Cerebellar nuclear complex (tissue), 1 donor: ENCODE measurements at places on chromosomes 11 and 22.

- no peak for DNase-seq
These were observed 16.1 kb downstream of the MUC5B start for GRCh38 chr11:1238767-1239595.

GRCh38 chr11:129959687-129960086, 42.9 kb downstream of the PRDM10 start:
- no peak for DNase-seq

DNA sequence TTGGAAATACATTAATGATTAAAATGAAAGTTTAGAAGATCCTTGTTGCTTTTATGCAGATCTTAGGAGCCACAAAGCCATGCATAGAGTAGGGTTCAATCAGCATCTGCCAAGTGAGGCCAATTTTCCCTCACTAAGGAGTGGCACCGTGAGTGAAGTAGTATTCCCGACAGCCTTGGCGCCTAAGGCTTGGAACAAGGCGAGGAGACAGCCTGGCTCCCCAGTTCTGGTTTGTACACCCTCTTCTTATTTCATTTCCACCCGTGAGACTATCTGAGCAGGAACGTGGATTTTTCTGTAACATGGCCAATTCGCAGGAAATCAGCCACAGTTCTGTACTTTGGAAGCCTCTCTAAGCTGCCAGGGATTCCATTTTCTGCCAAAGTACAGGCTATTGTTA, 22.6 kb downstream of the FADS2 start:
- no peak for DNase-seq

DNA sequence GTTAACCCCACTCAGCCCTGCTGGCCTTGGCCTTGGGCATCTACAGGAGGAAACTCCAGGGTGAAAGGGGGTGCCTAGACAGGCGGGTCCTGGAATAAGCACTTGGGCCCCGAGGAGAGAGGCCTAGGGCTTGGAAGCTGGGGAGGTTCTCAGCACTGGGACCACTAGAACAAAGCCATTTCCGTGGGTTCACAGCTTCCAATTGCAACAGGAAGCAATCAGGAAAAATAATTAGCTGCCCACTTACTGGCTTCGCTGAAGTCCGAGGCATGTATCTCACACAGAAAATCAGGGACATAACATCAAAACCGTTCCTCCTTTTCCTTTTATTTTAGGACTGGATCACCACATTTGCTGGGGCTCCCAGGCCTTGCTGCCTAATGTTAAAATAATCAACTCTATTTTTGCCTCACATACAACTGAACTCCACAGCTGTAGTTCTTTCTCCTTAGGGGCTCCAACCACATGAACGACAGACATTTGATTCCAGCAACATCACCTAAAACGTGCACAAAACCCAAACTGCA, 161.1 kb upstream of the GRK3 start:
- DNase-seq = no peak

DNA sequence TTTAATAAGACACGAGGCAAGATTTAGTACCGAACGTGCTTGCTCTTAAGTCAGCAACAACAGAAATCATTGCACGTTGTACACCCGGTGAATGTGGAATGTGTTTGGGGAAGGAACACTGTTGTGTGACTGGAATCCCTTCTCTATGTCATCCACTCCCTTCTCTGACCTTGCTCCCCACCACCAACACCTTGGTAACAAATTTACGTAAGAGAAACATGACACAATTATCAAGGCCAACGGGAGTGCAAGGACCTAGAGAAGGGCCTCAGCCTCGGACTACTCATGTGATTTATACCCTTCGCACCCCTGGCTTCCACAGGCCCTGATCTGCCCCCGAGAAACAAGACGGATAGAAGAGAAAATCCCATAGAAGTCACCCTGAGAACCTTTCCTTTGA, 236.2 kb downstream of the LARGE1 start:
- no peak for DNase-seq

DNA sequence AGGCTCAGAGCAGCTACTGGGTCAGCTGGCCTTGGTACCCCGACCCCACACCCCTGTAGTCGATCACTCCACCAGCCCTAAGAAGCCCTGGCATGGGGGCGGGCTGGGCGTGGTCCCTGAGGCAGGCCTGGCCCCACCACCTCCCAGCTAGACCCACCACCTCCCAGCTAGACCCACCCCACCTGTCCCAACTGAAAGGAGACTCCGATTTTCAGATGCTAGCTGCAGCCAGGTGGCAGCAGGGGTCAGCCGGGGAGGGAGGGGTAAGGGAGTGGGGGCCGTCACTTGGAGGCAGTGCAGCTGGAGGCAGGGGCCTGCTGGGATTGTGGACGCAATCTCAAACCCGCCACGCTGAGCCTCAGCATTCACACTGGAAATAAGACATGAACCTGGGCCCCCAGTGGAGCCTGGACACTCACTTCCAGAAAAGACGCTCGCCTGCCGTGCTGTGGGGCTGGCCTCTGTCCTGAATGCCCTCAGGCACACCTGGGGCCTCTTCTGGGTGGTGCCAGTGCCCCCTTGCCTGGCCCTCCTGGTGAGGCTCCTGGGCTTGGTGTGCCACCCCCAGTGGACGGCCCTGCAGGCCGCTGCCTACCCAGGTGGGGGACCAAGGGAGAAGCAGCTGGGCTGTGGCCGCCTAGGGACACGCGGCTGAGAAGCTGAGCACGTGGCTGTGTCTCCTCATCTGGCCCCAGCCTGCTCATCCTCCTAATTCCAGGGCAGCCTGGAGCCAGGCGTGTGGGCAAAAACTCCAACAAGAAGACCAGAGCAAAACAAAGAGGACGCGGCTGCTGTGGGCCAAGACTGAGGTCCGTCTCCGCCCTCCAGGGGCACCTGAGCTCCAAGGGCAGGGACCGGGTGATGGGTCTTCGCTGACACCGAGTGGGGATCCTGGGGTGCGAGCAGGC, 26.7 kb downstream of the OSBPL5 start:
- no peak for DNase-seq

GRCh38 chr11:28346209-28346608, 238.0 kb downstream of the METTL15 start:
- no peak for DNase-seq

DNA sequence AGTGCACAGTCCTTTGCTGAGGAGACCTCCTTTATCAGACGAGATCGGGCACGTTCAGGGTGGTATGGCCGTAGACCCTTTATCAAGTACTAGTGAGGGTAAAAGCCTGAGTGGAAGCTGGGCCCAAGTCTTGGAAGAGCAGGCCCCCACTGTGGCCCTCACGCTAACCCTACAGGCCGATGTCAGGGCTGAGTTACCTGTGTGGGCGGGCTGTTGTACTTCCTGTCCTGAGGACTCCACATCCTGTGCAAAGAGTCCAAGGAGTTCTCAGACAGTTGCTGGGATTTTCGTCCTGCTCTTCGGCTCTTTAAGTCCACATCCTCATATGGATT, 34.9 kb downstream of the RPL27A start:
- DNase-seq = no peak

DNA sequence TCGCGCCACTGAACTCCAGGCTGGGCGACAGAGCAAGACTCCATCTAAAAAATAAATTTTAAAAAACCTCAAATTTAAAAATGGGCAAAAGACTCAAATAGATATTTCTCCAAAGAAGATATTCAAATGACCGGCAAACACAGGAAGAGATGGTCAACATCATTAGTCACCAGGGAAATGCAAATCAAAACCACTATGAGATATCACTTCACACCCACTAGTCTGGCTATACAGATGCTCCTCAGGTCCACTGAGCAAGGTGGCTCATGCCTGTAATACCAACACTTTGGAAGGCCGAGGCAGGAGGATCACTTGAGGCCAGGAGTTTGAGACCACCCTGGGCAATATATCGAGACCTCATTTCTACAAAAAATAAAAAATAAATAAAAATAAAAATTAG, 43.3 kb upstream of the SLC35C1 start:
- no peak for DNase-seq

DNA sequence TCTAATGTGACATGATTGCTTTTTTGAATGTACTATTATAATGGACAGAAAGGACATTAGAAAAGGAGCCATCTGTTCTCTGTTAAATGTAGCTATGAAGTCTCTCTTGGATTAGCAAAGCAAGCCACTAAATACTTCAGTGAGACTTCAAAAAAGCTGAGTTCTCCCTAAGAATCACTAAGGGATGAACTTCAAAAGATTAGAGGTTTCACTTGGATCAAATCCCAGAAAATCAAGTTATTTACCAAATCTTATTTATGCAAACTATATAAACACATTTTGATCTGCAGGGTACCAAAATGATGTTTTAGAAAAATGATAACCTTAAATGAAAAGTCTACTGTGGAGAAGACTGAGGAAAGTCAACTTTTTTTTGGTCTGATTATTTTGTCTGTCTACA, 82.1 kb upstream of the MTMR2 start:
- no peak for DNase-seq

DNA sequence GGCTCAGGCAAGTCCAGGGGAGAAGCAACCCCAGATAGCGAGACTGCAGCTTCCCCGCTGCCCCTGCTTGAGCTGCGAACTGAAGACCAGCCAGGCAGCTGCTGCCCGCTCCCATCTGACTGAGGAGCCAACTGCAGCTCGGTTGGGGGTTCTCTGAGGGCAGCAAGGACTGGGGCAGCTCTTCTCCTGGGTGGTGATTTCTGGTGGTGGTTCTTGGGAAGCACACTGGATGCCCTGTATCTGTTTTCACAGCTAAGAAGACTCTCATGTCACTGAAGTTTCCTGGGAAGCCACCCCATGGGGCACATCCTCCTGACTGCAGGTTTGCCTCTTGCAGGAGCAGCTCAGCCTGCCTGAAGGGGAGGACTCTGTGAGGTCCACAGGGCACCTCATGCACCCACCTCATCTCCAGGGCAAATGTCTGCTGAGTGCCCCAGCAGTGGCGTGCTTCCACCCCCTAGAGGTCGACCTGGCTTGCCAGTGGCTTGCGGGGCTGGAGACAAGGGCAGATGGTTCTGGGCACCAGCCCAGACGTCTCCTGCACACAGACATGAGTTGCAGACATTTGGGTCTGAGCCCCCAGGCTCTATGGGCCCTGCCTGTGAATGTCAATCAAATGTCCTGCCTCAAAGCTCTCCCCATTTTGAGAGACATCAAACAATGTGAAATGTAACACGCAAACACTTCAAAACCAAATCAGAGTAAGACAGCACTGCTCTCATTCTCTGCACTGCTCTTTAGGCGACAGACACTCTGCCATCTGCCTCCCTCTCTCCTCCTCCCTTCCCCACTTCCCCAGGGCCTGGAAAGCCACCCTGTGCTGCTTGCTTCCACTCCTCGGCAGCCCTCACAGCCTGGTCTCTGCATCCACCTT, 800.9 kb downstream of the BRD1 start:
- DNase-seq = no peak

- no peak for DNase-seq
These were observed 40.7 kb upstream of the DKK3 start for GRCh38 chr11:12048936-12049790.

- no peak for DNase-seq
These were observed 17.5 kb upstream of the CDKN1C start for GRCh38 chr11:2902784-2903671.

GRCh38 chr11:37449146-37449545, 851.1 kb upstream of the RAG2 start:
- DNase-seq = no peak

DNA sequence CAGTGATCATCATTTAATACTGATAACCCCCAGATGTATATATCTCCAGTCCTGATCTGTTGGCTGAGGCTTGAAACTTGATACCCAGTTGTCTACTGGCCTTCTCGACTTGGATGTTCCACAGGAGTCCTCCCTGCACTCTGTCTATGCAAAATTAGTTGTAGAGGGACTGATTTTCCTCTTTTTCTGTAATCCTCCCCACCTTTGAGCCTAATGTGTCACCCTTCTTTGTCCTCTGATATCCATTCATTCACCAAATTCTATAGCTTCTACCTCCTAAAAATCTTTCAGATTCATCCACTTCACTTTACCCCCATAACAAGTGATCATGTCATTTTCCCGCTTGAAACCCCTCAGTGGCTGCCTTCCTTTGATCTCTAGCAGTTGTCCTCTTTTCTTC, 16.4 kb downstream of the COA4 start:
- DNase-seq = no peak

- DNase-seq = no peak
These were observed 8.2 kb upstream of the HBE1 start for GRCh38 chr11:5277807-5278382.

- DNase-seq = no peak
These were observed 97.6 kb upstream of the HSD17B12 start for GRCh38 chr11:43582863-43583462.

GRCh38 chr22:44894782-44895181, 115.0 kb downstream of the PHF21B start:
- no peak for DNase-seq

- DNase-seq = no peak
These were observed 23.6 kb downstream of the DUSP8 start for GRCh38 chr11:1548221-1549070.

- DNase-seq = no peak
These were observed 17.6 kb upstream of the PPFIA1 start for GRCh38 chr11:70252844-70253243.

GRCh38 chr11:68351450-68352275, 39.3 kb downstream of the LRP5 start:
- DNase-seq = no peak

- no peak for DNase-seq
These were observed 458.4 kb downstream of the MIAT start for GRCh38 chr22:27115816-27116256.

GRCh38 chr11:45477588-45477987, 187.8 kb downstream of the CHST1 start:
- no peak for DNase-seq

GRCh38 chr11:119112314-119113020, 5.3 kb downstream of the C2CD2L start:
- DNase-seq = no peak

DNA sequence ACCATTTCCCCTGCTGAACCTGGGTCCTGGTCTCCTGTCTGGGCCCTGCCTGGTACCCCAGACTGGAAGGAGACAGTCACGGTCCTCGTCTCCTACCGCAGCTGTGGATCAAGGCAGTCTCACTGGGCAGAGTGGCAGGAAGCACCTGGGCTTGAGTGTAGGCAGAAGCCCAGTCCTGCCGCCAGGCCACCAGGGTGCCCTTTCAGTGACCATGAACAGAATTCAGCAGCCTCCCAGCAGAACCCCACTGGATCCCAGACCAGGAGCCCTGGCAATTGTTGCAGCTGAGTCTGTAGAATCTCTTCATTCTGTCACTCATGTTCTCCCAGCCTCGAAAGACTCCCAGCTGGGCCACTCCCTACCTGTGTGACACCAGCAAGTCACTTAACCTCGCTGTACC, 25.5 kb upstream of the CREB3L1 start:
- DNase-seq = no peak

- peak; percentile 62 for DNase-seq
These were observed at the start of gene AKIP1 for GRCh38 chr11:8911029-8911823. Gene AKIP1 (plus strand): TSS chr11:8911189. CDS start chr11:8911450, 261 bp downstream.

- no peak for DNase-seq
These were observed 26.8 kb upstream of the E2F8 start for GRCh38 chr11:19267567-19267966.

DNA sequence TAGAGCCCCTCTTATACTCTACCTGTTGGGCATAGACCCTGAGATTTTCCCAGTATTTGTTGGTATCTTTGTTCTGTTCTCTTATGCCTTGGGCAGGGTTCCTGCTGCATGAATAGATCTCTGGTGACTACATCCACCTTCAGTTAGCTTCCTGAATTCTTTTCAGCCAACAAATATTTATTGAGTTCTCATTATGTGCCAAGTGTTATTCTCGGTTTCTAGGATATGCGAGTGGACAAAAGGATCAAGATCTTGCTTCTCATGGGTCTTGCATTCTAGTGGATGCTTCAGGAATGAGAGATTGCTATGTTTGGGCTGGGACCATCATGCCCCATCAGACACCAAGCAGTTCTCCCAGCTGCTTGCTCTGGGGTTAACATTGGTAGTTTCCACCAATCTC, 340.0 kb downstream of the METTL15 start:
- no peak for DNase-seq

GRCh38 chr11:1180947-1181391, 23.2 kb downstream of the MUC5AC start:
- no peak for DNase-seq
